ENCODE measurements at places on chromosomes 1 and 21.
A peak's percentile ranks its signal among the peaks of the same experiment; 100 is the strongest.

GRCh38 chr1:221716713-221717484 lies 25.0 kb downstream of the DUSP10 start:
- DNase-seq = no peak

GRCh38 chr21:39232861-39233291 lies 49.6 kb upstream of the PSMG1 start:
- DNase-seq = no peak

- DNase-seq = no peak
These were observed 164.3 kb downstream of the SETD4 start for GRCh38 chr21:35896060-35896459.

GRCh38 chr1:29232387-29232786 lies 1.7 kb upstream of the MECR start:
- no peak for DNase-seq

GRCh38 chr21:39587376-39587775 lies 25.4 kb upstream of the B3GALT5 start:
- no peak for DNase-seq

- DNase-seq = no peak
These were observed 4.5 kb upstream of the FNBP1L start for GRCh38 chr1:93443454-93443853.

- DNase-seq = no peak
These were observed 160.9 kb upstream of the FMN2 start for GRCh38 chr1:239930686-239931262.

GRCh38 chr1:156654700-156655099 lies 12.8 kb downstream of the BCAN start:
- no peak for DNase-seq

DNA sequence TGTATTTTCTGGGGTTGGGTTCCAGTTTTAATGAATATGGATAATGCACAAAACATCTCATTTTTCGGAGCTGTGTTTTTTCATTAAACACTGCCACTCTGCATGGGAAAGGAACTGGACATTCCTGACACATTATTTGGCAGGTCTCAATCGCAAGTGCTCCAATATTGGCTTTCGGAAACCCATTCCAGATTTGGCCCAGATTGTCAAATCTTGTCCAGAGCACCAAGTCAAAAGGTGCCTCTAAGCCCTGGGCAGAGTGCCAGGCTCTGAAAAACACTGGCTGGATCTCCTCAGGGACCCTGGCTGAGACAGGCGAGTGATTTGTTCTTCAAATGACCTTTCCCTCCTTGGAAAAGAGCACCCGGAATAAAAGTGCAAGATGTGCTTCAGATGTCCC lies 68.4 kb upstream of the MRPS6 start:
- DNase-seq = no peak

GRCh38 chr1:224458996-224459395 lies 24.4 kb upstream of the WDR26 start:
- no peak for DNase-seq

GRCh38 chr1:196105901-196106300 lies 502.3 kb downstream of the KCNT2 start:
- DNase-seq = no peak

- DNase-seq = peak; percentile 26
These were observed 6.3 kb downstream of the CELF3 start for GRCh38 chr1:151710187-151710840.

GRCh38 chr1:108503062-108503733 lies 53.1 kb downstream of the NBPF6 start:
- no peak for DNase-seq

GRCh38 chr1:212281590-212281989 lies 3.6 kb upstream of the PPP2R5A start:
- no peak for DNase-seq

All from stimulated activated CD4-positive, alpha-beta T cell treated with anti-CD3 and anti-CD28 coated beads, Interleukin-2, amount 100 ng/mL, for 4 hours (primary cell).